ENCODE measurements at places on chromosomes 12 and 14.

DNA sequence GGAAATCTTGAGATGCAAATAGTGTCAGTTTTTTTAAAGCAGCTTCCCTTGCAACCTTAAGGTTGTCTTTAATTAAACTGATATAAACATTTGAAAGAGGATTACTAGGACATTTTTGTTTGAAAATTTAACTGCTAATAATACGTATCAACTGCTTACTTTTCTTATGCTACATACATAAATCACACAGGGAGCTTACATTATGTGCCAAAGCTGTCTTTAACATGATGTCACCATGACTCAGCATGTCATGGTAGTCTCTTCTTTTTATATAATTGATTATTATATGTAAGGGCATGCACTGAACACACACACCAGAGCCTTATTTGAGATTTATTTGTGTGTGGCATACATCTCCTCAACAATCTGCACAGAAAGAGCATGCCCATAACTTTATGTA, 63.0 kb upstream of the PTHLH start:
- DNase-seq, result no peak

GRCh38 chr12:88419794-88420193, 160.5 kb downstream of the KITLG start:
- DNase-seq, result no peak

DNA sequence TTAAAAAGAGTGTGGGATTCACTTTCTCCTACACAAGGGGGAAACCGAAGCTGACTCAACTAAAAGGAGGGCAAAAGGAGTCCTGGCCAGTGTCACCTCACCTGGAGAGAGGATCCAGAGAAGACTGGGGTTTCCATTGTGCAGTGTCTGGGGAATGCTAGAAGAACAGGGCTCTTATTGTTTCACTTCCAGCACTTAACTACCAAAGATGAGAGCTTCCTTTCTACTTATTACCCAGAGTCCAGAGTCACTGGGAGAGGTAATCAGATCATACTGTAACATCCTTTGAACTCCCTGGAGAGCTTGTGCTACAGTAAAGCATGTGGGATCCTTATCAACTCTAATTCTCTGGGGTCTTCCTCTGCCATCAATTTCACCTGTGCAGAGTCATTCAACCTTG, 148.4 kb upstream of the BCL2L14 start:
- no peak for DNase-seq

GRCh38 chr14:96264853-96265252, 8.8 kb downstream of the BDKRB1 start:
- DNase-seq, result no peak

DNA sequence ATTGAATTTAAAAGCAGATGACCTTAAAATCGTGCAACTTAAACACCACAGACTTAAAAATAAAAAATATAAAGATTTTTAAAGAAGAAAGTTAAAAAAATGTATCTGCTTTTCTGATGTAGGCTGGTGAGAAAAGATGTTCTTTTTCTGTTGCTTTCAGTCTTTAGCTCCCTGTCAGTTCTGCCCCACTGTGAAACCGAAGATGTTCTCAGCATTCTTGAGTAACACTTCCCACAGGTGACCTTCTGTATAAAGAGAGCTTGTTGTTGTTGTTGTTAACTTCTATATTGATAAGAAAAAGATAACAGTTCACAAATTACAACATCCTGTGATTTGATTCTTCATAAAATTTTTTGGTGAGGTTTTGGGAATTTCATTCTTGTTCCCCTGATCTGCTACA, 377.9 kb upstream of the RGS6 start:
- DNase-seq, result peak; percentile 21

GRCh38 chr12:47377414-47378221, 297.9 kb upstream of the AMIGO2 start:
- no peak for DNase-seq

DNA sequence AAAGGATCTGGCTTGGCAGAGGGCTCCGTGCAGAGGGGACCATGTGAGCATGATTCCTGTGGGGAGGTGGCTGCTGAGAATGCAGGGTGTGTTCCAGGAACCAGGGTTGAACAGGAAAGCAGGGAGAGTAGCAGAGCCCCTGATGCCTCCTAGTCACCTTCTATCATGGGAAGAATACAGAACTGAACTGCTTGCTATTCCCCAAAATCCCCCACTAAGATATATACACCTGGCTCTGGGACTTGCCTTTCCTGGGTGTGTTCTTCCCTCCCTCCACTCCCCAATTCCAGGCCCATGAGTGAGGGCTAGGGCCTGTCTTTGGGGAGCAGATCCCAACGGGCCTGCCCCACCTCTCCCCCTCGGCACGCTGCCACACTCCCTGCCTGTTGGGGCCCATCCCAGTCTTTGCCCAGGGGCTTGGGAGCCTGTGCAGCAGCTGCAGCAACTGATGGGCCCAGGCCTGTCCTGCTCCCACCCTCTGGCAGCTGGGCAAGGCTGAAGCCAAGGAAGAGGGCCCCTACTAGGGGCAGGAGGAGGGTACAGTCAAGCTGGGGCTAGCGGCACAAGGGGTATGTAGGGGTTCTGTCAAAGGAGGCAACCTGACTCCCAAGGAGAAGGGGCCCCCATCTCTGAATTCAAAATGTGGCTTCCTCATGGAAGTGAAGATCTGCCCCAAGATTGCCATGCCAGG, 3.2 kb downstream of the AJUBA start:
- no peak for DNase-seq

- DNase-seq, result no peak
These were observed 185.4 kb downstream of the ALG10B start for GRCh38 chr12:38501991-38502390.

GRCh38 chr14:80956922-80957321, 1.5 kb downstream of the TSHR start:
- DNase-seq, result no peak

DNA sequence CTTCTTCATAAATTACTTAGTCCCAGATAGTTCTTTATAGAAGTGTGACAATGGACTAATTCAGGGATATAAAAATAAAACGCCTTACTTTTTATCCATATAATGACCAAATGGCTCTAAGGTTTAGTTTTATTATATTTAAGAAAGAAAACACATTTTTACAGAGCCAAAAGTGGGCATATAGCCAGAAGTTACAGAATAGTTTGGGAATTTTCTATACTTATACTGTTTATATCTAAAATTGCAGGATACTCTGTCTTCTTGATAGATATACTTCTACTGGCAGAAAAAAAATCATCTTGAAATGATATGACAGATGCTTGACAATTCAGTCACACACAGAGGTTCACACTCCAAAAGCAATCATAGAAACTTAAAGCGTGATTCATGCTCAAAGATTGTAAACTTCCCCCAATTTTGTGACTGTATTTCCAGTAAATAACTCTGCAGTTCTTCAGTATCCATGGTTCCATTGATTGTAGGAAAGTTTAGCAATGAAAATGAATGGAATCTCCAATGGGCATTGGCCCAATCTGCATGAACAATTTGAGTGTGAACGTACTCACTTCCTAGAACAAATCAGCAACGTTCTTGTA, 307.8 kb downstream of the NOVA1 start:
- DNase-seq, result no peak

GRCh38 chr14:70642303-70643235, 853 bp downstream of the TTC9 start:
- peak; percentile 67 for DNase-seq

GRCh38 chr12:54041097-54041690, 8.3 kb downstream of the HOXC5 start:
- no peak for DNase-seq

GRCh38 chr12:3655328-3655900, 97.5 kb downstream of the CRACR2A start:
- DNase-seq, result peak; percentile 30

DNA sequence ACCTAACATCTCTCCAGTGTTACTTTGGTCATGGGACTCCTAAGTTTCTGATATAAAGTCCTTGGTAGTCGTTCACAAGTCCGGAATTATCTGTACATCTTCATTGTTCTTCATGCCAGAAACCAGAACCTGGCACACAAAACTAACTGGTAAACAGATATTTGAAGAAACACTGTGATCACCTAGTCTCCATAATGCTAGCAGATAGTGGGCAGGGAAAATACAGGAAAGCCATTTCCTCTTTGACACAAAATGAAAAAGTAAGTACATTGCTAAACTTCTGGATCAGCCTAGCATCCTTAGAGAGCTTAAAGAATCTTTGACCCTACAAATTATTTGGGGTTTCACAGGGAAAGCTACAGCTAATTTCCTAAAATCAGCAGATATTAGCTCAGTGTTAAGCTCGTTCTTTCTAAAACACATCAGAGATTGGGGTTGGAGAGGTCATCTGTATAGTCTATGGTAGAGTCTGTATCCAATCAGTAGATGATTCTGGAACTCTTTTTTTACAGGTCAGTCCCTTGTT, 4.8 kb downstream of the DDIT3 start:
- no peak for DNase-seq

GRCh38 chr14:105389534-105389933, 8.8 kb upstream of the TEX22 start:
- no peak for DNase-seq

GRCh38 chr12:8993827-8994226, 4.5 kb downstream of the KLRG1 start:
- DNase-seq, result no peak

Measured in activated naive CD4-positive, alpha-beta T cell treated with anti-CD3 and anti-CD28 coated beads for 36 hours (primary cell).